ENCODE measurements at places on chromosomes 6 and 20. TPM values are rescaled to one million over a fixed set of nuclear protein-coding genes. Genes with fewer than 3 reads are reported as not detected.
A peak's percentile ranks its signal among the peaks of the same experiment; 100 is the strongest.

DNA sequence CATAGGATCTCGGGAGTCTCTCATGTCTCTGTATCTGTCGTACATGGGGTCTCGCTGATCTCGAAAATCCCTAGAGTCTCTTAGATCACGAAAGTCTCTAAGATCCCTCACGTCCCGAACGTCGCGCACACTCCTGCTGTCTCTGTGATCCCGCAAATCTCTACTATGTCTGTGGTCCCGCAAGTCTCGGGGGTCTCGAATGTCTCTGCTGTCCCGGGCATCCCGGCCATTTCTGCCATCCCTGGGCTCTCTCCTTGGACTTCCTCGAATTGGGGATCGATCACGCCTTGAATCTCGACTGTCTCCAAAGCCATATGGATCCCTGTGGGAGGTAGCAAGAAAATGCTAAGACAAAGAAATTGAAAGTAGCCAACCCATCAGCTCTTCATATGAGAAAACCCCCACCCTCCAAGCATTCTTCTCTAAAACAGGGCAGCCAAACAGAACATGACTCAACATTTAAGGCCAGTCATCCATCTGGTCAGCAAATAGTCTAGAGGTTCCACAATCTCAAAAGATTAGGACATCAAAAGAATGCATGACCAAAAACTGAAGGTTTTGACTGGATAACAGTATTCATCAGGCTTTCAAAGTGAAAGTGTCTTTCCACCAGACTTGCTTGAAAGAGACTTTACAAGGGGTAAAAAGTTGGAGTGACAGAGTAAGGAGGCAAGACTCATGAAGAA is 19.4 kb downstream of the NCOA5 start:
- H3K4me3 ChIP-seq, result no peak overlapping the region
- no peak overlapping the region for H3K27ac ChIP-seq
- DNase-seq, result no peak
- no peaks in the 10 kb centered on the region for H3K4me1 ChIP-seq

- no peaks in the 10 kb centered on the region for H3K36me3 ChIP-seq
- H3K27ac ChIP-seq, result peak overlapping the region; percentile 38
- peak; percentile 52 for DNase-seq
- no peaks in the 10 kb centered on the region for H3K27me3 ChIP-seq
Measured at GRCh38 chr20:63519668-63520503, 679 bp upstream of the PPDPF start.

DNA sequence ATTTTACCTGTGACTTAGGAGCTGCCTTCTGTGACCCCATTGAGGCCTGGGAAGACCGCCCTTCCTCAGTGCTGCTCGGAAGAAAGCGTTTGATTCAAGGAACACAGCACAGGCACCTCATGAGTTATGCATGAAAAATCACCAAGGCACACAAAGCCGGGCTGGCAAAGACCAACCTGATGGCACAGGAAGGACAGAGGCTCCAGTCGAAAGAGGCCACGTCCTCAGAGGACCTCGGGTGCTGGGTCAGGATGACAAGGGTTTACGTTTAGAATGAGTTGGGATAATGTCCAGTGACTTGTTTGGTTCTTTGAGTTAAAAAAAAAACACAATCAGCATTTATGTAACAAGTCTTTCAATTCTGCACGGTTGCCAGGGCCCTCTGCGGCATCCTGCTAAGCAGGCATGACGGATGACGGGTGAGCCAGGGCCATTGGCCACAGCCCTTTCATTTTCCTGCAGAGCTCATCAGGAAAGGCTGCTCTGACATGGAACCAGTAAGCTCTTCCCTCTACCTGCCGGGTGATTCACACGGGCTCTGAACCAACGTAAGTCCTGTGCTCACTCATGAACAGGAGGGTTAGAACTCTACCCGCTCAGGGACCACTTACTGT is 112.8 kb downstream of the DACT2 start:
- no peak for DNase-seq
- no peaks in the 10 kb centered on the region for H3K4me1 ChIP-seq
- H3K27me3 ChIP-seq, result no peaks in the 10 kb centered on the region
- H3K27ac ChIP-seq, result no peak overlapping the region

The WFDC11 gene
- total RNA-seq, result not detected

The C20orf144 gene
- total RNA-seq, result not detected

DNA sequence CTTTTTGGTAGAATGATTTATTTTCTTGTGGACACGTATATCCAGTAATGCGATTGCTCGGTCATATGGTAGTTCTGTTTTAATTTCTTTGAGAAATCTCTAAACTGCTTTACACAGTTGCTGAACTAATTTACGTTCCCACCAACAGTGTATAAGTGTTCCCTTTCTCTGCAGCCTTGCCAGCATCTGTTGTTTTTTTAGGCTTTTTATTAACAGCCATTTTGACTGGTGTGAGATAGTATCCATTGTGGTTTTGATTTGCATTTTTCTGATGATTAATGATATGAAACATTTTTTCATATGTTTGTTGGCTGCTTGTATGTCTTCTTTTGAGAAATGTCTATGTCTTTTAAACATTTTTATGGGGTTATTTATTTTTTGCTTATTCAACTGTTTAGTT is 196.7 kb downstream of the MOXD1 start:
- H3K27me3 ChIP-seq, result no peaks in the 10 kb centered on the region
- no peaks in the 10 kb centered on the region for H3K4me1 ChIP-seq
- DNase-seq, result no peak
- no peaks in the 10 kb centered on the region for H3K36me3 ChIP-seq

The ADGRF5 gene
- 19.9 TPM for total RNA-seq

DNA sequence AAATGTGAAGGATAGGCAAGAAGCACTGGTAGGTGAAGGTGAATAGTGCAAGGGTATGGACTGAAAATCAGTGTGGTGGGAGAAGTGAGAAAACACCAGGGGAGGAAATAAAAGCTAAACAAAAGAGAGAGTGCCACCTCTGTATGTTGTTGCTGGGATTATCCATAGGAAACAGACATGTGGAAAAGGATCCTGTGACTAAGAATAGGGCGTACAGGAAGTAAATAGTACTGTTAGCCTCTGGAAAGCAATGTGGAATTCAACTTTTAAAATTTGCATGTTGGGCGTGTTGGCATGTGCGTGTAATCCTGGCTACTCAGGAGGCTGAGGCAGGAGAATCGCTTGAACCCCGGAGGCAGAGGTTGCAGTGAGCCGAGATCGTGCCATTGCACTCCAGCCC is 661.7 kb downstream of the KIF16B start:
- no peak for DNase-seq
- no peak overlapping the region for H3K4me3 ChIP-seq
- H3K27ac ChIP-seq, result no peak overlapping the region
- H3K4me1 ChIP-seq, result no peaks in the 10 kb centered on the region
- H3K27me3 ChIP-seq, result no peaks in the 10 kb centered on the region

GRCh38 chr6:113884011-113884410 is 26.9 kb downstream of the MARCKS start:
- H3K4me1 ChIP-seq, result no peaks in the 10 kb centered on the region
- no peaks in the 10 kb centered on the region for H3K36me3 ChIP-seq
- H3K27me3 ChIP-seq, result no peaks in the 10 kb centered on the region
- no peak for DNase-seq

GRCh38 chr6:136118787-136119186 is 131.3 kb downstream of the MTFR2 start:
- no peak overlapping the region for H3K27ac ChIP-seq
- DNase-seq, result no peak
- H3K27me3 ChIP-seq, result no peaks in the 10 kb centered on the region
- H3K36me3 ChIP-seq, result no peaks in the 10 kb centered on the region
- H3K4me3 ChIP-seq, result no peak overlapping the region

GRCh38 chr20:51687108-51687507 is 81.1 kb downstream of the ATP9A start:
- H3K27ac ChIP-seq, result no peak overlapping the region
- H3K4me3 ChIP-seq, result no peak overlapping the region
- no peaks in the 10 kb centered on the region for H3K4me1 ChIP-seq
- H3K36me3 ChIP-seq, result no peaks in the 10 kb centered on the region
- DNase-seq, result no peak

The GPX6 gene
- not detected for total RNA-seq

DNA sequence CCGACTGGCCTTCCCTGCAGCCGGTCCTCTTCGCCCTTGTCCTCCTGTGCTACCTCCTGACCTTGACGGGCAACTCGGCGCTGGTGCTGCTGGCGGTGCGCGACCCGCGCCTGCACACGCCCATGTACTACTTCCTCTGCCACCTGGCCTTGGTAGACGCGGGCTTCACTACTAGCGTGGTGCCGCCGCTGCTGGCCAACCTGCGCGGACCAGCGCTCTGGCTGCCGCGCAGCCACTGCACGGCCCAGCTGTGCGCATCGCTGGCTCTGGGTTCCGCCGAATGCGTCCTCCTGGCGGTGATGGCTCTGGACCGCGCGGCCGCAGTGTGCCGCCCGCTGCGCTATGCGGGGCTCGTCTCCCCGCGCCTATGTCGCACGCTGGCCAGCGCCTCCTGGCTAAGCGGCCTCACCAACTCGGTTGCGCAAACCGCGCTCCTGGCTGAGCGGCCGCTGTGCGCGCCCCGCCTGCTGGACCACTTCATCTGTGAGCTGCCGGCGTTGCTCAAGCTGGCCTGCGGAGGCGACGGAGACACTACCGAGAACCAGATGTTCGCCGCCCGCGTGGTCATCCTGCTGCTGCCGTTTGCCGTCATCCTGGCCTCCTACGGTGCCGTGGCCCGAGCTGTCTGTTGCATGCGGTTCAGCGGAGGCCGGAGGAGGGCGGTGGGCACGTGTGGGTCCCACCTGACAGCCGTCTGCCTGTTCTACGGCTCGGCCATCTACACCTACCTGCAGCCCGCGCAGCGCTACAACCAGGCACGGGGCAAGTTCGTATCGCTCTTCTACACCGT is 6.1 kb downstream of the UBD start:
- no peaks in the 10 kb centered on the region for H3K27me3 ChIP-seq
- DNase-seq, result no peak
- H3K36me3 ChIP-seq, result no peaks in the 10 kb centered on the region
- H3K27ac ChIP-seq, result no peak overlapping the region
- H3K4me3 ChIP-seq, result no peak overlapping the region

GRCh38 chr6:84228198-84228543 is 728 bp upstream of the CEP162 start:
- no peak for DNase-seq
- peaks cover 6% of the 10 kb centered on the region for H3K4me1 ChIP-seq
- peak overlapping the region; percentile 69 for H3K4me3 ChIP-seq
- no peaks in the 10 kb centered on the region for H3K36me3 ChIP-seq

DNA sequence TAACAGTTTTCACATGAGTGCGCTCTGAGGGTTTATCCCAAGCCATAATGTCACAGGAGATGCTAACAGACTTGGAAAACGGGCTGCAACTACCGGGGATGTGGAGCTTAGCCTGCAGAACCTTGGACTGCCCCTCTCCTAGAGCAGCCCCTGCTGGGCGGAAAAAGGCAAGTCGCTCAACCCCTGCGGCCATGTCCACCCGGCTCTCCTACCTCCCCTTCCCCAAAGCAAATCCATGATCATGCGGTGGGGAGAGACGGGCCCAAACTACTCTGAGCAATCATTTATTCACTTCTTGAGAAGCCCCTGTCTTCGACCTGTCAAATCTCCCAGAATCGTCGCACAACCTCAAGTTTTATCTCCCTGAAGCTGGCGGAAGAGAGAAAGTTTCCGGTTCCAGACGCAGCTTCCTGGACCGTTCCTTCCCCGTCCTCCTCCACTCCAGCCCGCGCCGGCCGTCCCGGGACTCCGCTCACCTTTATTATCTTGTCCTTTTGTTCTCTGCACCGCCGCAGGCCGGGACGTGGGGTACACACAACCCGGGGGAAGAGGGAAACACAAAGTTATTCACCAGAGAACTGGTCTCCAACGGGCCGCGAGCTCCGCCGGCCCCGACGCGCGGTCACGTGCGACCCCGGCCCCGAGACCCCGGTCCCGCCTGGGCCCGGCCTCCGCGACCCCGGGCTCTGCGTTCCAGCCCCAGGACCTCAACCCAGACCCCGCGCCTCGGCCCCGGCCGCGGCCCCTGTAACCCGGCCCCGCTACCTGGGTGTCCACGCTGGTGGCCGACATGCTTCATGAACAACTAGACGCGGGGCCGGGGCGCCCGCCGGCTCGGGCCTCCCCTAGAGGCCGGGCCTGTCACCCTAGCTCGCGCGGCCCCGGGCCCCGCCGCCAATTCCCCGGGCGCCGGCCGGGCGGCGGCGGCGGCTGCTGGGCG is 560 bp downstream of the YTHDF1 start:
- no peak for DNase-seq
- H3K36me3 ChIP-seq, result peaks cover 27% of the 10 kb centered on the region
- H3K4me1 ChIP-seq, result peaks cover 6% of the 10 kb centered on the region
- H3K27ac ChIP-seq, result peak overlapping the region; percentile 51
- peak overlapping the region; percentile 65 for H3K4me3 ChIP-seq
- no peaks in the 10 kb centered on the region for H3K27me3 ChIP-seq

DNA sequence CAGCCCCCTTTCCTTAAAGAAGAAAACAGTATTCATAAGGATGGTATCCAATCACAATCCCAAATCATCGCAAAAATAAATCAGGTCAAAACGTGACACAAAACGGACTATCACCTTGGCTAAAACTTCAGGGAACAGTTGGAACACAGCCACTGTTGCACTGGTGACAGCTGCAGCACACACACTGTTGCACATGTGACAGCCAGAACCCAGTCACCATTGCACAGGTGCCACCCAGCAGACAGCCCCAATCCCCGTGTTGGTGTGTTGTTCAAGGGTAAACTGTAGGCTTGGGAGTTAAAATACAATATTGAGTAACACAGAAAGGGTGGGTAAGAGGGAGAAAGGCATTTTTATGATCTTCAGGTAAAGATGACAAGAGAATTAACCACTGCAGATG is 15.8 kb downstream of the PSMB1 start:
- peaks cover 74% of the 10 kb centered on the region for H3K36me3 ChIP-seq
- no peak for DNase-seq
- H3K27me3 ChIP-seq, result no peaks in the 10 kb centered on the region
- H3K4me3 ChIP-seq, result no peak overlapping the region

- no peaks in the 10 kb centered on the region for H3K27me3 ChIP-seq
- H3K27ac ChIP-seq, result no peak overlapping the region
- H3K4me3 ChIP-seq, result no peak overlapping the region
- H3K36me3 ChIP-seq, result no peaks in the 10 kb centered on the region
- DNase-seq, result no peak
Measured at GRCh38 chr6:40798069-40798770, 211.1 kb upstream of the LRFN2 start.

The SLC26A8 gene
- total RNA-seq, result 0.33 TPM

DNA sequence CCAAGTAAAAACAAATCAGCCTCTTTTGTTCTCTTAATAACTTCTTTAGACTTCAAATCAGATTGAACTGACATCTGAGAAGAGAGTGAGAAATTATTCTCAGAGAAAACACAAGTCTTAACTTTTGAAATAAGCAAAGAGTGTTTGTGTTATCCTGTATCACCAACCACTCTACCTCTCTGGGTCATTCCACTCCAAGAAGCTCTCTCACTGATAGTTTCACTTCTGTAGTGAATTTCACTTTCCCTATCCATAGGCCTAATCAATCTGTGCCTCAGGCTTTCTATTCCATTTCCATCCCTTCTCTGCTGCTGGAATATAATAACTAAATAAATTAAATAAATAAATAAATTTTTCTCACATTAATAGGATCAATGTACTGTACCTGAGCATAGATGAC is 235.0 kb downstream of the HTR1B start:
- H3K4me3 ChIP-seq, result no peak overlapping the region
- no peaks in the 10 kb centered on the region for H3K36me3 ChIP-seq
- DNase-seq, result no peak
- H3K4me1 ChIP-seq, result no peaks in the 10 kb centered on the region

- no peak overlapping the region for H3K27ac ChIP-seq
- no peaks in the 10 kb centered on the region for H3K36me3 ChIP-seq
- H3K27me3 ChIP-seq, result no peaks in the 10 kb centered on the region
- no peaks in the 10 kb centered on the region for H3K4me1 ChIP-seq
- no peak overlapping the region for H3K4me3 ChIP-seq
Measured at GRCh38 chr20:57905448-57905847, 195.6 kb upstream of the PMEPA1 start.

The SYNJ2 gene
- 3.5 TPM for total RNA-seq

All from liver (tissue), 10 donors.